ENCODE measurements at places on chromosomes 16 and 17. TPM values are rescaled to one million over a fixed set of nuclear protein-coding genes. Genes with fewer than 3 reads are reported as not detected.

The CHAD gene
- not detected for total RNA-seq

The IGSF6 gene
- not detected for total RNA-seq

The SLC5A11 gene
- 0.05 TPM for total RNA-seq

The UTS2R gene
- not detected for total RNA-seq

Data from A172 (cell line).